ENCODE measurements at places on chromosomes 3 and 15. TPM values are rescaled to one million over a fixed set of nuclear protein-coding genes. Genes with fewer than 3 reads are reported as not detected.

Gene LRRC34
- 1.2 TPM for total RNA-seq

GRCh38 chr3:78873641-78874040 lies 894.2 kb downstream of the ROBO1 start:
- DNase-seq: no peak
- H3K27ac ChIP-seq: no peak overlapping the region
- H3K36me3 ChIP-seq: no peaks in the 10 kb centered on the region
- H3K4me3 ChIP-seq: no peak overlapping the region
- H3K4me1 ChIP-seq: peaks cover 6% of the 10 kb centered on the region

- no peak overlapping the region for H3K4me3 ChIP-seq
- DNase-seq: no peak
- H3K36me3 ChIP-seq: no peaks in the 10 kb centered on the region
- H3K4me1 ChIP-seq: no peaks in the 10 kb centered on the region
- H3K27ac ChIP-seq: no peak overlapping the region
- H3K27me3 ChIP-seq: peaks cover 9% of the 10 kb centered on the region
Measured at GRCh38 chr3:124257336-124257864, 265.5 kb upstream of the ROPN1 start.

- H3K36me3 ChIP-seq: peaks cover 1% of the 10 kb centered on the region
- H3K27ac ChIP-seq: peak overlapping the region; percentile 100
- no peak for DNase-seq
Measured at GRCh38 chr15:67103021-67103420, 37.6 kb downstream of the SMAD3 start.
